Stimulated activated CD8-positive, alpha-beta memory T cell treated with anti-CD3 and anti-CD28 coated beads, Interleukin-4, amount 100 ng/mL, for 1 hour (primary cell): ENCODE measurements at places on chromosomes 2 and 18.

DNA sequence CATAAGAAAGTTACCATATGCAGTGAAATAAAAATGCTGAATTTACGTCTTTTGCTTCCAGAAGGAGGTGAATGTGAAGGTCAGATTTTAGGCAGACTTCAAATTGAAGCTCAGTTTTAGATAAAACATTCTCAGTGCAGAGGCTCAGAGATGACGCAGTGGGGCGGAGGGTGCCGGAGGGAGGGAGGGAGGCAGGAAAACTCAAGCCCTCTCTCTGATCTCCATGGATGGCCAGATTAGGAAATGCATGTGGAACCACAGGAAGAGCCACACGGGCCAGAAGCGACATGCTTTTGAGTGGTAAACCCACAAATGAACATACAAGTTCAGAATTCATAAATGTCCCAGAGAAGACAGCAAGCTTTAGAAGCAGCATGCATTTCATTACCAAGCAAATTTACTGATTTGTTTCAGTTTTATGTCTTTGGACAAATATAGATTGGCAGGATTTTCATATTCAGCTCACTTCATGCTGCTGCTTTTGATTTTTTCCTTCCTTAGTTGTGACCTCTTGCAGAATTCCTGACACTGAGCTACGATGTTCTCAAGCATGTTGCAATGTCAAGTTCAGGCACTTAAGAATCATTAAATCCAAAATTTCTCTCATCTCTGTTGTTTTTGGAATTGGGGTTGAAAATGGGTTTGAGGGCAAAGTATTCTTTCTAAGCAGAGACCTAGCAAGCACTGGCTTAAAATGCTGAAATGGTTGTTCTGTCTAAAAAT lies 29.7 kb upstream of the APCDD1 start:
- no peak for DNase-seq

DNA sequence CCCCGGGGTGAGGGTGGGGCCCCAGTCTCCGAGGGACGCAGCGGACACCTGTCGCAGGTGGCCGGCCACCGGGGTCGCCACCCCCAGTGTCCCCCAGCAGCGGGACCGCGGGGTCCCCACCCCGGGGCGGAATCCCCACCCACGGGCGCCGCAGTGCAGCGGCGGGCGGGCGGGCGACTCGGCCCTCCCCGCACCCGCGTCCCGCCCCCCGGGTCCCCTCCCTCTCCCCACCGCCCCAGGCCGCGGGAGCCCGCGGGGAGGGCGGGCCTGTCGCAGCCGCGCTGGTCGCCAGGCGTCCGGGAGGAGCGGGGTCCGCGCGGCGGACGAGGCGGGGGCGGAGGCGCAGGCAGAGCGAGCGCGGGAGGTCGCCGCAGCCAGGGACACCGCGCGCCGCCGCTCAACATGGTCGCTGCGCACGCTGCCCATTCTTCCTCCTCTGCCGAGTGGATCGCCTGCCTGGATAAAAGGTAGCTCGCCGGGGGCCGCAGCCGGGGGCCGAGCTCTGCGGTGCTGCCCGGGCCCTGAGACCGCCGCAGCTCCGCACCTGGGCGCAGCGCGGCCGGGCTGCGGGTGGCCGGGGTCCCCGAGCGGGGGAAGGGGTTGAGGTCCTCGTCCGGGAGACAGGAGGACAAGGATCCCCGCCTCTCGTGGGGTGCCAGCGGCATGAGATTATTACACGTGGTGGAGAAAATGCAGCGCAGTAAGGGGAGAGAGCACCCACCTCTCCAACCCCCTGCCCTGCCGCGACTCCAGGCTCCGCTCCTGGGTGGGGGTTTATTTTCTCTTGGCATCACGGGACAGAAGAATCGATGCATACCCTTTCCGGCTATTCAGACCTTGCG lies at the start of gene RAPGEF4:
Gene RAPGEF4, plus strand, starts transcription at position 264 of the 842 bp plus-strand sequence. Its CDS starts 139 bp downstream, at position 403.
- no peak for DNase-seq

- DNase-seq, result no peak
Measured at GRCh38 chr2:222854773-222855700, 5.8 kb upstream of the ACSL3 start.

GRCh38 chr2:11410101-11410500 lies 55.9 kb downstream of the E2F6 start:
- DNase-seq, result no peak

DNA sequence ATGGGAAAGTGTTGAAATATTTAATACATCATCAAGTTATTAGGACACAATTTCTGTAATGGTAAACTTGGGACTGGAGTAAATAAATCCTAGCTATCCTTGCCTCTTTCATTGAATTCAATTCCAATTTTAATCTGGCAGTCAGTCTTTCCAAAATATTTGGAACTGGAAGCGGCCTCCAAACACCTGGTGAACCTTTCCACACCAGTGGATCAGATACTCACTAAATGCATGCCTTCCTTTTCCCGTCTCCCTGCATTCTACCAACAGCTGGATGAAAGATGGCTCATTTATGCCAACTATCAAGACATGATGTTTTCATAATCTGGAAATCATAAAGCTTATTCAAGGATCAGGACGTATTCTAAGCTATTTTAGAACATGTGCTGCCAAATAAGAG lies 488.2 kb upstream of the SPHKAP start:
- no peak for DNase-seq

- DNase-seq, result no peak
Measured at GRCh38 chr18:77339093-77339492, 89.4 kb downstream of the GALR1 start.

DNA sequence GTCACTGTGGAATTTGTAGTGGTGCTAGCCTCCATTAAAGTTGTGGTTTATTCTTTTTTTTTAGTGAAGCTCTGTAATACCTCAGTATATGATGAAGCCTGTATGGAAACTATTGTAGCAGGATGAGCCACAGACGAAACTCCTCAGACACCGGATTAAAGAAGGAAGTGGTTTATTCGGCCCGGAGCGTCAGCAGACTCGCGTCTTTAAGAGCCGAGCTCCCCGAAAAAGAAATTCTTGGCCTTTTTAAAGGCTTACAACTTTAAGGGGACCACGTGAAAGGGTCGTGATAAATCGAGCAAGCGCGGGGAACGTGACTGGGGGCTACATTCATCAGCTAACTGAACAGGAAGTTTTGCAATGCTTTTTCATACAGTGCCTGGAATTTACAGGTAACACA lies 8.1 kb upstream of the CCL20 start:
- no peak for DNase-seq

GRCh38 chr2:44275927-44276303 lies 635 bp downstream of the SLC3A1 start:
- no peak for DNase-seq

DNA sequence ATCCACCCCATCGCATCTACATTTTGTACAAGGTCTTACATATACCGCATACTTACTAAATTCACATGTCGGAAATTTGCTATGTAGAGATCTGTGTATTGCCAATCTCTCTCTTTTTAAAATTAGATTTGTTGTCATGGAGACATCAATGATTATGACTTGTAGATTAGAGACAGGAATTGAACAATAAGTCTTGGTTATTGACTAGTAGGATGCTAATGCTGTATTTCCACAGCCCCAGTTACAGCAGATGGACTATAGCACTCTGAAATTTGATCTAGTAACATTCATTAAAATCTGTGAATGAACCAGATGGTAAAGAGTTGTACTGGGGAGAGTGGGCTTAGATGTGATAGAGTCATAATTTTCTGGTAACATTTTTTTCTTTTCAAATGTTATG lies 805.7 kb downstream of the SLC4A3 start:
- no peak for DNase-seq

DNA sequence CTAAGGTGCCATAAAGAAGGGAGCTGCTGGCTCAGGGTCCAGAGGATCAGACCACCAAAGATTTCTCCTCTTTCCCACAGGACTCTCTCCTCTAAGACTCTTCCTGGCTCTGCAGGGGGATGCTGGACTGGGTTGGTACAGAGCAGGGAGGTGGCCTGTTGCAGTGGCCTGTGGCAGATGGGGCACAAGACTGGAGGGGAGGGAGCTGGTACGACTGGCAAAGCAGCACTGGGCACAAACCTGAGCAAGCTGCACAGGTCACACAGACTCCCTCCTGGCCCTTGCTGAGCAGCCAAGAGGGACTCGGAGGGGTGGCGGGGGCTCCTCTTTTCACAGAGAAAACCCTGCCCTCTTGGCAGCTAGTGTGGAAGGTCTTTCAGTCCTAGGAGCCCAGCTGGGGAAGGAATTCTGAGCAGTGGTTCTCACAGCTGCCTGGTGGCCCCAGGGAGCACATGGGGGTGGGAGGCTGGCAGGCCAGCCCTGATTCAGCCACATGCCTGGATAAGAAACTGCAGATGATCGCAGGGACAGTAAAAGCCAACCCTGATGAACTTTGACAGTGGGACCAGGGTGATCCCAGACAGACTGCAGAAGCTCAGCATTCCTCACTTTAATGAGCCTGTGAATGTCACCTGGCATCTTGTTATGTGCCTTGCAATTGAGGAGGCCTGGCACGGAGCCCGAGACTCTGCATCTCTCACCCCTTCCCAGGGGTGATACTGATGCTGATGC lies 32.5 kb upstream of the ACAA2 start:
- no peak for DNase-seq

DNA sequence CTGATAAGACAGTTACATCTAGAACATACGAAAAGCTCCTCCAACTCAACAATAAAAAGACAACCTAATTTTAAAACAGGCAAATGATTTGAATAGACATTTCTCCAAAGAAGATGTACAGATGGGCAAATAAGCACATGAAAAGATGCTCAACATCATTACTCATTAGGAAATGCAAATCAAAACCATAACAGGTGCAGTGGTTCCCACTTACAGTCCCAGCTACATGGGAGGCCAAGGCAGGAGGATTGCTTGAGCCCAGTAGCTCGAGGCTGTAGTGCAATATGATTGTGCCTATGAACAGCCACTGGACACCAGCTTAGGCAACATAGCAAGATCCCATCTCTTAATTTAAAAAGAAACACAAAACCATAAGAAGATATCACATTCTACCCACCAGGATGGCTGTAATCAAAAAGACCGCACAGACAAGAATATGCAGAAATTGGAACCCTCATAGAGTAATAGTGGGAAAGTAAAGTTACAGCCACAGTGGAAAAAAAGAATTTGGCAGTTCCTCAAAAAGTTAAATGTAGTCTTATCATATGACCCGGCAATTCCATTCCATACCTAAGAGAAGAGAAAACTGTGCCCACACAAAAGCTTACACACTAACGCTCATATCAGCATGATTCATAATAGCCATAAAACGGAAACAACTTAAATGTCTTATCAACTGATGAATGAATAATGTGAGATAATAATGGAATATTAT lies 30.5 kb upstream of the ARMC9 start:
- no peak for DNase-seq

GRCh38 chr2:136247204-136247950 lies 129.4 kb upstream of the CXCR4 start:
- no peak for DNase-seq

DNA sequence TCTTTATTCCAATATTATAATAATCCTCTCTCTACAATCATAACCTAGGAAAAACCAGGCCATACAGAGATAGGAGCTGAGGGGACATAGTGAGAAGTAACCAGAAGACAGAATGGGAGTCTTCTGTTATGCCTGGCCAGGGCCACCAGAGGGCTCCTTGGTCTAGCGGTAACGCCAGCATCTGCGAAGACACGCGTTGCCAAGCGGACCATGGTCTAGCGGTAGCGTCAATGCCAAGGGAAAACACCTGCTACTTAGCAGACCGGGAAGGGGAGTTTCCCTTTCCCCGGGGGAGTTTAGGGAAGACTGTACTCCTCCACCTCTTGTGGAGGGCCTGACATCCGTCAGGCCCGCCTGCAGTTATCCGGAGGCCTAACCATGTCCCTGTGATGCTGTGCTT lies 36.6 kb downstream of the ARL6IP6 start:
- no peak for DNase-seq

DNA sequence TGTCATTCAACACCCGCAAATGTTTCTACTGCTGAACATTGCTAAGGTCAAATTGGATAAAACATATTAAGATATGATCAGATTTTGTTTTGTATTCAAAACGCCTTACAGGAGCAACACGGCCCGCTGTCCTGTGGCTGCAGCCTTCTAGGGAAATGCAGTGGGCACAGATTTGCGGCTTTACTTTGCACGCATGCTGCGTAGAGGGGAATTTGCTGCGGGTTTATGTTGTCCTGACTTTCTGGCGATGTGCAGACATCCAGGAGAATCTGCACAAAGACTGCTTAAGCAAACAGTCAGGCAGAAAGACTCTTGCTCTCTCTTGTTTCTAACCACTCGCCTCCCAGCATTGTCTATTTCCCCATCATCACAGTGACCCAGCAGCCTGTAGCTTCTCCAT lies 88.3 kb downstream of the LRRC30 start:
- DNase-seq, result no peak

- no peak for DNase-seq
Measured at GRCh38 chr2:240722796-240723735, 31.4 kb downstream of the AQP12A start.

GRCh38 chr2:20157193-20157891 lies 67.6 kb downstream of the SDC1 start:
- no peak for DNase-seq

DNA sequence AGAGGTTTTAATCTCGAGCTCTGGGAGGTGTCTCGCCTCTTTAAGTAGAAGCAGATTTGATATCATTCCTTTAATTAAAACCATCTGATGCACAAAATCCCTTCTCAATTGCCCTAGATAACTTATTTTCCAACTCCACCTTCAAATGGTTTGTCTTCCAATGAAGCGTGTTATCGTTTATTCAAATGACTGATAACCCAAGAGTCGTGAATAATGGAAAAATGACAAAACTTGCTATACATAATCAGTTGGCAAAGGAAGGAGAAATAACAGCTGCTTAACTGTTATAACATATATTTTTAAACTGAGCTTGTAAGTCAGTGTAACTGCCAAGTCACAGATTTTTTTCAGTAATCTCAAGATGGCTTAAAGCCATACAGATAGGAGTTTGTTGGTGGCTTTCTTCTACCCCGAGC lies 144.6 kb downstream of the QPCT start:
- no peak for DNase-seq
